ENCODE measurements at places on chromosomes 16 and 17.

DNA sequence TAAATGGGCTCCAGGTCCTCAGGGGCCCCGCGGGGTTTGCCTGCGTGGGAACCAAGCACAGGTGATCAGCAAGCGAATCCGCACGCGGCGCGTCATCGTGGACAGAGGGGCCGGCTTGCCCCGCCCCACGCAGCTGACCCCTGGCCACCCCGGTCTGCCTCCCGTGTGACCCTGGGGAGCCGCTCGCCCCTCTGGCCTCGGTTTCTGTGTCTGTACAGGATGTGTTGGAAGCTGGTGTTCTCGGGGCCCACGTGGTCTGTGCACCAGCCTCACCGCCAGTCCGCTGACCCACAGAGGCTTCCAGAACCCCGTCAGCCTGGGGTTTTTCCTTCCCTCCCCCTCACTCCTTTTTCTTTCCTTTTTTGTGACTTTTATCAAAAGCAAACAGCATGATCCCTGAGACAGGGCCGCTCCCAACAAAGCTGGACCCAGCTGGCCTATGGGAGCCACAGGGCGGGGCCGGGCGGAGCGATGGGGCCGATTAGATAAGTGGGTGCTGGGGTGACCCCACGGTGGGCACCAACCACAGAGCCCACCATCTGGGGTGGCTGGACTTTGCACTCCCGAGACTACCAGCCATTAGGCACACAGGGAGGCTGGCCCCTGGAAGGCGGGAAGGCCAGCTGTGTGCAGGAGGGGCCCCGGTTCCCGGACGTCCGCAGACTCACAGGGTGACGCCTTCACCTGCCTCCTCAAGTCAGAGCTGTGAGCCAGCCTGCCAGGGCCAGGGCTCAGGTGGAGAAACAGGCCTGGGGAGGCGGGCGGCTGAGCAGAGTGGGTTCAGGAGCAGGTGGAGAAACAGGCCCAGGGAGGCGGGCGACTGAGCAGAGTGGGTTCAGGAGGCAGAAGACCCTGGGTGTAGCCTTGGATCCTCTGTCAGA lies 56.0 kb downstream of the ZFPM1 start:
- DNase-seq, result no peak

DNA sequence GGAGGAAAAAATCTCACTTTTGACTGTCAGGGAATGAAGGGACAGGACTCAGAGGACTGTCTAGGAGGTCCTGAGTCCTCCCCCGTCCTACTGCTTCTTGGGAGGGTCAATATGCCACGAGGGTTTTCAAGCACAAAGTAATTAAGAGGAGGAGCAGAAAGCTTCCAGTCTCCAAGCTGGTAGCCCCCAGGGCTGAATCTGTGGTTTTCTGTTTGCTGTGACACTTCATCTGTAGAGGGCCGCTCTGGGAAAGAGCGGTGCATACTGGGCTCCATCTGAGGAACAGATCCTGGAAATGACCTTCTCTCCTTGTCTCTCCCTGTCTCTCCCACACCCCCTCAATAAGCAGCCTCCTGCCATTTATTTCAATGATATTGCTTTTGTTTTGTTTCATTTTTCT lies 180.1 kb upstream of the SDK2 start:
- no peak for DNase-seq

- no peak for DNase-seq
Measured at GRCh38 chr17:5700745-5701144, 116.4 kb upstream of the NLRP1 start.

DNA sequence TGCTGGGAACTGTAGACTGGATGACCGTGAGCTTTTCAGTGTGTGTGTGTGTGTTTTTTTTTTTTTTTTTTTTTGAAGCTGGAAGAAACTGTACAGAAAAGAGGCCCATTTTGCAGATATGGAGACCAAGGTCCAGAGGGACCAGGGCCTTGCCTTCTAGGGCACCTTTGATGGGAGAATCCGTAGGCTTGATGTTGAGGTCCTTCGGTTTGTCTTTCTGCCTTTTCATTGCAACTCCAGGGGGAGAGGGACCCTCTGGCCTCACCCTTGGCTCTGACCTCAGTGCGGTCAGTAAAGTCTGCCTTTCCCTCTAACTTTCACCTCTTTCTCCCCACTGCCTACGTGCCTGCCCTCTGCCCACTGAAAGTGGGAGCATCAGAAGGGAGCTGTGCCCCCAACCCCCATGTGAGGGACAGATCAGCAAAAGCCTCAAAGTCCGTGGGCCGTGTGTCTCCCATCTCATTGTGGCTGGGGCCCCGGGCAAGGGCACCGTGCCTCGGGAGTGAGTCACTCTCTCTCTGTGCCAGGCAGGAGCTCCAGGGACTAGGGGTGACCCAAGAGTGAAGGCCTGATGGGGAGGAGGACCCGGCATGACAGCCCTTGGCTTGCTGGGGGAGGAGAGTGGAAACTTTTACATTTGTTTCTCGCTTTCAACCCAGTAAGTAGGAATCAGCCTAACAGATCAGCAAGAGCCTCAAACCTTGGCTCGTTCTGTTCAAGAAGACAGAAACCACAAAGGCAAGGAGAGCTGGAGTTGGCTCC lies 123.6 kb downstream of the CMIP start:
- no peak for DNase-seq

DNA sequence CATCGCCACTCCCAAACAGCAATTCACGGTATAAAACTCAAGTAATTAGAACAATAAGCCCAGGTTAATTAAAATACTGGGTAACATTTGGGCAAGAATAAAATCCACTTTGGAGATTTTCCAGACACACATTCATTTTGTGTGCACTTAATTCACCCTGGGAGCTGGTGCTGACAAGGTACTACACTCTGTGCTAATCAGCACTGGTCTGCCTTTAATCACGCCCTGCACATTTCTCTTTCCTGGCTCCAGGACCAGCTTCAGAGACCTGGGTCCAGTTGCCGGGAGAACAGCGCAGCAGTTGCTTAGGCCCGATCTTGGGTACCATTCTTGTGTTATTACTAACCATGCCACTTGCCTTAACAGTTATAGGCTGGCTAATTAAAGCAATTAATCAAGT lies 23.7 kb upstream of the ASIC2 start:
- DNase-seq, result no peak

GRCh38 chr17:73782231-73782630 lies 138.0 kb upstream of the SDK2 start:
- DNase-seq, result no peak

DNA sequence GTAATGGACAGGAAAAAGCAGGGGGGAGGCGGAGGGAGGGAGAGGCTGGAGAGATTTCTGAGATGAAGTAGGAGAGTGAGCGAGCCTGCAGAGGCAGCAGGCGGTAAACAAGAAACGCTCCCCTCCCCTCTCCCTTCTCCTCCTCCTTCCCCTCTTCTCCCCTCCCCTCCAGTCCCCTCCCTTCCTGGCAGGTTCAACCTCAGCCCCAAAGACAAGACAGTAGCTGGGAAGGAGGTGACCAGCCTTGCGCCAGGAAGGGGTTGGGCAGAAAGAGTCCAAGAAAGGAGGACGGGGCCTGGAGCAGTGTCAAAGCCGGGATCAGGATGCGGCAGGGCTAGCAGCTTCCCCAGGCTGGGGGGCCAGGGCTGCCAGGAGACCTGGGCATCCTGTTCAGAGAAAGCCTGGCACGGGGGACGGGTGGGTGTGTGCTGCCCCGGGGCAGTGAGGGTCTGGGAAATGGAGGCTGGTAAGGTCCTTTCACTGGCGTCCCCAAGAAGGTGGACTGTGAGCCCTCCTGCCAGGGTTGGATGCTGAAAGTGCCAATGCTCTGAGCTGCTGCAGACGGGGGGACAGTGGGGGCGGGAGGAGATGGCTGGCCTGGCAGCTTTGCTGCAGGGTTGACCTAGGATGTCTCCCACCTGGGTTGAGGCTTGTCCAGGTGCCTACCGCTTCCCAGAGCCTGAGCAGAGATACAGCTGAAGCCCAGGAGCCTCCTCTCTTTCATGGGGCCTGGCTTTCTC lies 261.6 kb upstream of the TNRC6C start:
- no peak for DNase-seq

DNA sequence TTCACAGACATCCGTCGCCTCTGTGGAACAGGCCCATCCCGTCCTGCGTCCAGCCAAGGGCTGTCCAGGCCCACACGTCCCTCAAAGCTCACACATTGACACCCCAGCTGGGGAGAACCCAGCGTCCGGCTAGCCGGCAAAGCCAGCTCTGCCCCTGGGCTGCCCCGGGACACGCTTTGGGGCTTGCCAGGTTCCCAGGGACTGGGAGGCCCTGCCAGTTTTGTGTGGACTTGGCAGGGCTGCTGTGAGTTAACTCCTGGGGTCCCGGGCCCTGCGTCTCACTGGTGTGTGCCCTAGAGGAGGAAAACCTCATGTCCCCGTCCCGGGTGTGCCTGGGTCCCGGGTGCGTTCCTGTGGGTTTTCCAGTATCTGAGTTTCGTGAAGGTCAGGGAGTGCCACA lies 6.3 kb downstream of the SOX8 start:
- no peak for DNase-seq

GRCh38 chr17:16211590-16211989 lies 3.7 kb downstream of the NCOR1 start:
- DNase-seq, result no peak
